ENCODE measurements at places on chromosomes 7 and 10. TPM values are rescaled to one million over a fixed set of nuclear protein-coding genes. Genes with fewer than 3 reads are reported as not detected.

The EGFR gene
- polyA plus RNA-seq: 18.6 TPM

The RARRES2 gene
- polyA plus RNA-seq: 61.2 TPM

The ZMYND11 gene
- 56.8 TPM for polyA plus RNA-seq

The CPEB3 gene
- 2.6 TPM for polyA plus RNA-seq

The CRYGN gene
- not detected for polyA plus RNA-seq

The TMEM139 gene
- 0.90 TPM for polyA plus RNA-seq

The FAM221A gene
- 3.5 TPM for polyA plus RNA-seq

The AKR1C4 gene
- not detected for polyA plus RNA-seq

The AIMP2 gene
- polyA plus RNA-seq: 28.3 TPM

The MPP7 gene
- polyA plus RNA-seq: 5.4 TPM

The CFTR gene
- polyA plus RNA-seq: 0.54 TPM

The CAV2 gene
- polyA plus RNA-seq: 50.3 TPM

The SPACDR gene
- 1.1 TPM for polyA plus RNA-seq

The KIN gene
- 9.9 TPM for polyA plus RNA-seq

The TRIM74 gene
- 0.71 TPM for polyA plus RNA-seq

The NEUROG3 gene
- polyA plus RNA-seq: not detected

The NPFFR1 gene
- 0.03 TPM for polyA plus RNA-seq

GRCh38 chr7:109950256-109950655, 1140.7 kb upstream of the LRRN3 start:
- DNase-seq: no peak

DNA sequence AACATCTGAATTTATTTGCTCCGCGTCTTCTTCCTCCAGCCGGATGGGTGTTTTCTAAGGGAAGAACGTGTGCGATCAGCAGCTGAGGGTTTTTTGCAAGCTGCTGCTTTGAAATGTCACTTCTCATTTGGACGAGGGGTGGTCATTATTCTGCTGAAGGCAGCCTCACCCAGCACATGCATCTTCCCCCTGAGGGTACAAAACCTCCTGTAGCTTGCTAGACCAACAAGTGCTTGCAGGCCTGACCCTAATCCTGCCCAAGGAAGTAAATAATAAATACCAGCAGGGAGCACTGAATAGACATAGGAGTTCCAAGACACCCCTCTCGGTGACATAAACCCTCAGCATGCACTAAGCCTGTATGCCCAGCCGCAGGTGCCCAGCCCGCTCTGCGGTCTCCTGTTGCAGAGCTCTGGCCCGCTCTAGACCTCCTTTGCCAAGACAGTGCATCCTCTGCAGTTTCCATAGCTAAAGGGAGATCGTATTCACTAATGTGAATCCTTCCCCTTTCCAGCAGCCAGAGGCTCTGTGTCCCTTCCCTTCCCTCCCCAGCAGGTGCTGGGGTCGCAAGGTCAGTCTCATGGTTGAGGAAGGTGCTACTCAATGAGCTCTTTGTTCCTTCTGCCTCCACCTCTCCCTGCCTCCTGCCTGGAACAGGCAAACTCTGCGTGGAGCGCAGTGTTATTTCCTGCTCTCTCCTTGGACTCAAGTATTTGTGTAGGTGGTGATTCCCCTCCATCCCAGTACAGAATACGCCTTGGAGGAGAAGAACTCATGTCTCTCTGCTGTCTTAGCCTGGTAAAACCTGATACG, 36.6 kb downstream of the SBDS start:
- no peak for DNase-seq

GRCh38 chr7:97019710-97020225, 4.9 kb downstream of the DLX5 start:
- no peak for DNase-seq

- no peak for DNase-seq
These were observed 6.3 kb downstream of the CFAP69 start for GRCh38 chr7:90251304-90251635.

DNA sequence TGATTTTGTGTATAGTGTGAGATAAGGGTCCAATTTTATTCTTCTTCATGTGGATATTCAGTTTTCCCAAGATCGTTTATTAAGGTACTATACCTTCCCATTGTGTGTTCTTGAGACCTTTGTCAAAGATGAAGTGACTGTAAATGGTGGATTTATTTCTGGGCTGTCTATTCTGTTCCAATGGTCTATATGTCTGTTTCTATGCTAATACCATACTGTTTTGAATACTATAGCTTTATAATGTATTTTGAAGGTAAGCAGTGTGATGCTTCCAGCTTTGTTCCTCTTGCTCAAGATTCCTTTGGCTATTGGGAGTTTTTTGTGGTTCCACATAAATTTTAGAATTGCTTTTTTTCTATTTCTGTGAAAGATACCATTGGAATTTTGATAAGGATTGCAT, 8.7 kb upstream of the VWDE start:
- no peak for DNase-seq

GRCh38 chr10:93821051-93821772, 63.5 kb downstream of the LGI1 start:
- no peak for DNase-seq

DNA sequence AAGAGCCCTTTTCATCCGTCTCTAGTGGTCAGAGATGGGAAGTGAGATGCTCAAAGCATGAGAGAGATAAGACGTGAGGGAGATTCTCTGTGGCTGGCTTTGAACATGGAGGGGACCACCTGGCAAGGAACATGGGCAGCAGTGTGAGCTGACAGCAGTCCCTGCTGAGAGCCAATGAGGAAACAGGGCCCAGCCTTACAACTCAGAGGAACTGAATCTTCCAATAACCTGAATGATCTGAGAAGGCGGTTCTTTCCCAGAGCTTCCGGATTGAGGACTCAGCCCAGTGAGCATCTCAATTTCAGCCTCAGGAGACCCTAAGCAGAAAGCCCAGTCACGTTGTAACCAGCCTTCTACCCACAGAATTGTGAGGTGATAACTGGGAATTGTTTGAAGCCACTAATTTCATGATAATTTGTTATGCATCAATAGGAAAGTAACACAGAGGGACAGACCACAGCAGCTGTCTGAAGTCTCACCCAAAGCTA, 33.9 kb upstream of the IKZF1 start:
- DNase-seq: no peak

- peak; percentile 10 for DNase-seq
These were observed 8.8 kb upstream of the SPAM1 start for GRCh38 chr7:123916240-123916724.

GRCh38 chr10:110492069-110492822, 5.5 kb upstream of the DUSP5 start:
- DNase-seq: no peak

- peak; percentile 32 for DNase-seq
These were observed at the start of gene VSTM2A for GRCh38 chr7:54541669-54542625. Gene VSTM2A, plus strand, starts transcription at chr7:54542375. Its CDS starts 356 bp downstream, at chr7:54542731.

GRCh38 chr10:86308056-86308455, 58.5 kb downstream of the GRID1 start:
- DNase-seq: no peak

- no peak for DNase-seq
These were observed 4.1 kb downstream of the OTUD1 start for GRCh38 chr10:23442936-23443335.

- no peak for DNase-seq
These were observed 168.6 kb upstream of the RHEB start for GRCh38 chr7:151688236-151688780.

- no peak for DNase-seq
These were observed 44.1 kb downstream of the HTR7 start for GRCh38 chr10:90813594-90814365.

- DNase-seq: no peak
These were observed 106.9 kb upstream of the C7orf33 start for GRCh38 chr7:148483515-148484308.

DNA sequence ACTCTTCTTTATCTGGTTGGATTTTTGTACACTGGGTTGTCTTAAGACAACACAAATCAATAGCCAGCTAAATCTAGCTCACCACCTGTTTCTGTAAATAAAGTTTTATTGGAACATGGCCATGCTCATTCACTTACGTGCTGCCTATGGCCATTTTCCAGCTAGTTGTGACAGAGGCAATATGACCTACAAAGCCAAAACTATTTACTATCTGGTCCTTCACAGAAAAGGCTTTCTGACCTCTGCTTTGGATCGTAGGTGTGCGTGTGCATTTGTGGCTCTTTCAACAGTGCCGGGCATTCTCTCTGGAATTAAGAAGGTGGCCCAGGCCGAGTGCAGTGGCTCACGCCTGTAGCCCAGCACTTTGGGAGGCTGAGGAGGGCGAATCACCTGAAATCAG, 45.5 kb downstream of the NRAP start:
- DNase-seq: no peak

DNA sequence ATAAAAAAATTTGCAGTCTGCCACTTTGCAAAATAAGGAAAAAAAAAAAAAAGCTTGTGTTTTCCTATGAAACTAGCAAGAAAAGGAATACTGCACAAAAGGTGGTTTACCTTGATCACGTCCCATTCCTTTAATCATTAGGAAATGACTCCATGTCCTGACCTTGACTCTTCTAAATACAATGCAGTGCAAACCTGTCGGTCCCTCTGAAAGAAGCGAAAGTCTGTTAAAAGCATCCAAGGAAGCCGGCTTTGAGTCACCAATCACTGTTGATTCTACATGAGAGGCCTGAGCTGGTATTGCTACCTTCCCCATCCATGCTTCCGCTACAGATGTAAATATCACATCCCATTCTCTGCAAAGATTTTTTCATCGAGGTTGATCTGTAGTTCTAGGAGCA, 652.1 kb downstream of the SDK1 start:
- DNase-seq: no peak

GRCh38 chr10:59037018-59037389, 139.4 kb upstream of the PHYHIPL start:
- no peak for DNase-seq

- peak; percentile 94 for DNase-seq
These were observed 12.5 kb upstream of the DDIT4 start for GRCh38 chr10:72260976-72261783.

DNA sequence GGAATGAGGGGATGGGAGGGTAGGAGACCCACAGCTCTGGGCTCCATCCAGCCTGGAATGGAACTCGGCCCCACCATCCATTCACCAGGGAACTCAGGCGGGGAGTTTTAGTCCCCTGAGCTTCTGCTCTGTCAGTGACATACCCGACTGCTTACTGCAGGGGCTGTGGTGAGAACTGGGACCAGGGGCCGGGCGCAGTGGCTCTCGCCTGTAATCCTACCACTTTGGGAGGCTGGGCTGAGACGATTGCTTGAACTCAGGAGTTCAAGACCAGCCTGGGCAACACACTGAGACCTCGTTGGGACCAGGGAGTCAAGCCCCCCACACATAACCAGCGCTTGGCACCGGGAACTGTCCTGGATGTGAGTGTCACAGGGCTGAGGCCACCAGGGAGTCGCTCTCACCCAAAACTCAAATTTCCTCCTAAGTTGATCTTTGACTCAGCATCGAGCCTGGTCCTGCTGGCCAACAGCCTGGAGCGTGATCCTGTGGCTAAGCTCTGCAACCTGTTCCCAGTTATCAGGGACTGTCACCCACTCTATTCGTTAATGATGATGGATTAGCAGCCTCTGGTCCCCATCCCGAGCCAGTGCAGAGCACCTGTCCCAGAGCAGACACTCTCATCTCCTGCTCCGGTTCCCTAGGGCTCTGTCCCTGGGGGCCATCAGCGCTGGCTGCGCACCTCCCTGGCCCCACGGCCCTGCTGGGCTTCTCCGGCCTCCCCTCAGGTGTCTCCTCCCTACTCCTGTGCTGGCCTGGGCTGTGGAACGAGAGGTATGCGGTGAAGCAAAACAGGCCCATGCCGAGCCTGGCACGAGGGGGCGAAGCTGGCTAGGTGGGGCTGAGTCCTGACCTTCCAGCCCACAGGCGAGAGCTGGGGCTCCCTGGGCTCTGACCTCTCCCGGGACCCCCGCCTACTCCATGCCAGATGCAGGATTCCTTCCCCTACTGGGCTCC, 902 bp upstream of the CLDN15 start:
- DNase-seq: no peak

- DNase-seq: no peak
These were observed 38.3 kb upstream of the VCL start for GRCh38 chr10:73959484-73960243.

GRCh38 chr10:100146875-100147650, 38.8 kb downstream of the ERLIN1 start:
- peak; percentile 33 for DNase-seq

DNA sequence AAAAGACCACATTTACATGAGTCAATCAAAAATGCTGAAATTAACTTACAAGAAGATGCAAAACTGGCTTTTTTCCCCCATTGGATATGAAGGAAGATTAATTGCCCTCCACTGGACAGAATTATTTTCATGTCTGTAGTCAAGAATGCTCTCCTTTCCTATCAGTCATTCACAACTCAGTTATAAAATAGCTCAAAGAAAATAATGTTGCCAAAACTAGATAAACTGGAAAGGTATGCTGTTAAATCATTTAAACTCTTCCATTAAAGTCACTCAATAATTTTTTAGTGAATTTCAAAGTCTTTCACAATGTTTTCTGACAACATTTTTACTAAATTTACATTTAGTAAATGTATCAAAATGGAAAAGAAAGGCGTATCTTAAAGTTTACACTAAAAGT, 384.5 kb downstream of the HGF start:
- DNase-seq: no peak

GRCh38 chr7:116524221-116524608, 621 bp upstream of the CAV1 start:
- DNase-seq: peak; percentile 23

- DNase-seq: peak; percentile 83
These were observed 92.7 kb upstream of the MKX start for GRCh38 chr10:27838361-27838760.

DNA sequence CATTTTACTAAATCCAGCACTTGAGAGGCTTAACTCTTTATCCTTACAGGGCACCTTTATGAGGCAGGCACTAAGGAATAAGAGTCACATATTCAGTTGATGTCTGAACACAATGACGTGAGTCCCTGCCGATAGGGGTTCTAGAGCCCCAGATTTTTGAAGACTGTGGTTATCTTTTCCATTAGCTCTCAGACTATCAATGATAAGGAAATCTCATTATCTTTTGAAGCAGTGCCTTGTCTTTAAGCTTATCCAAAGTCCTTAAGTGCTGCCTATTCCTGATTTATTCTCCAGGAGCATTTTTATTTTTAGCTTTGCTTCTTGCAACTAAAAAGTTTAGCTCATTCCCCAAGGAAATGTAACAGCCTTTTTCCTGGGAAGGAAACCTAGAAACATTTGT, 444.1 kb upstream of the LRRN3 start:
- peak; percentile 38 for DNase-seq

DNA sequence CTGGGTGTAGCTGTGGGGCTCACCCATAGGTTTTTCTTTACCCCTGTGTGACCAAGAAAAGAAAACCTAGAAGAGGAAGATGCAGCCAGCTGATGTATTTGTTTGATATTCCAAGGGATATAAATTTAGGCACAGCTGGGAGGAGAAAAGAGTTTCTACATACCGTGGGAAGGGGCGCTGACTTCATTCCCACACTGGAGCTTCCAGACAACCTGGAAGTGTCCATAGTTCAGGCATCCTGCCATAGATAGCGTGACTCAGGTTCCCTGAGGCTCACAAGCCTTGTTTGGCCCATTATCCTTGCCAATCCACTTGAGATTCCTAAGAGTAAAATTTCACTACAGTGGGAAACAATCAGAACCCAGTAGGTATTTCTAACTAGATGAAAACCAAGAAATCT, 371.7 kb upstream of the NRP1 start:
- DNase-seq: peak; percentile 86
